ENCODE measurements at places on chromosomes 12 and 14.

GRCh38 chr14:96098999-96099335 lies 59.8 kb downstream of the C14orf132 start:
- no peak for DNase-seq

DNA sequence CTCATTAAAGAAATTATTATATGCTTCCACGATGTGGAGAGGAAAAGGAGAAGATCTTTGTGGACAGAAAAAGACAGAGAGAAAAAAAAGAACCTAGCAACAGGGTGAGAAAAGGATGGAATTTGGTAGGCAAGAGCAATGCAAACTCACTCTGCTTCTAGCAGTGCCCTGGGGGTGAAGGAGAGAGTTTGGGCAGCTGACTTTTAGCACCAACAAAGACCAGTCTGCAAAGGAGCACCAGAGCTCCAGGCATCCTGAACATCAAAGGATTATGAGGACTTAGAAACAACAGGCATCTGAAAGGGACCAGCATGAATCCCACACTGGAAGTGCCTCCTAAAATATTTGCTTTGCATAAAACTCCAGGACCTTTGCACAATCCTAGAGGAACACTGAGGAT lies 32.8 kb upstream of the RERG start:
- no peak for DNase-seq

- DNase-seq = no peak
Measured at GRCh38 chr14:96400495-96400894, 8.6 kb downstream of the AK7 start.

GRCh38 chr12:58291106-58291505 lies 349.7 kb downstream of the ATP23 start:
- no peak for DNase-seq

GRCh38 chr12:131894981-131895639 lies 688 bp downstream of the ULK1 start:
- no peak for DNase-seq

GRCh38 chr14:56145965-56146364 lies 27.8 kb downstream of the PELI2 start:
- DNase-seq = no peak

GRCh38 chr12:13595536-13596443 lies 385.6 kb downstream of the GRIN2B start:
- DNase-seq = no peak

Data from stimulated activated CD8-positive, alpha-beta memory T cell treated with anti-CD3 and anti-CD28 coated beads, Interleukin-7, amount 100 ng/mL, for 24 hours (primary cell).